NCI-H460 (cell line): ENCODE measurements at places on chromosomes 5 and 9.

- DNase-seq = no peak
These were observed 650 bp downstream of the MRRF start for GRCh38 chr9:122265149-122265915.

DNA sequence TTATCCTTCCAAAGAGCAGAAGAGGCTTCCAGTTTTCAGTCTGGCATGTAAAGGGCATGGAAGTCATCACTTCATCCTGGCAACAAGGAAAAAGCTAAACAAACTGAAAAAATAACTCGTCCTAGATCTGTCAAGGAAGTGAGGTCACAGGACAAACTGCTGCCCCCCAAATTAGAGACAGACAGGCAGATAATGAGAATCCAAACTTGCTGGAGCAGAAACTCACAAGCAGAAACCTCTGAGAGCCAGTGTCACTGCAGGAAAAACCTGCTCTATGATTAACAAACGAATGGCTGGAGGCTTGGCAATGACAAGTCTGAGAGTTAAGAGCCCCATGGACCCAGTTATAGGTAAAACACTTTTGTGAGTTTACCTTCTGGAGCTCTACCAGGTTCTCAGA is 18.9 kb upstream of the MLANA start:
- DNase-seq = no peak

DNA sequence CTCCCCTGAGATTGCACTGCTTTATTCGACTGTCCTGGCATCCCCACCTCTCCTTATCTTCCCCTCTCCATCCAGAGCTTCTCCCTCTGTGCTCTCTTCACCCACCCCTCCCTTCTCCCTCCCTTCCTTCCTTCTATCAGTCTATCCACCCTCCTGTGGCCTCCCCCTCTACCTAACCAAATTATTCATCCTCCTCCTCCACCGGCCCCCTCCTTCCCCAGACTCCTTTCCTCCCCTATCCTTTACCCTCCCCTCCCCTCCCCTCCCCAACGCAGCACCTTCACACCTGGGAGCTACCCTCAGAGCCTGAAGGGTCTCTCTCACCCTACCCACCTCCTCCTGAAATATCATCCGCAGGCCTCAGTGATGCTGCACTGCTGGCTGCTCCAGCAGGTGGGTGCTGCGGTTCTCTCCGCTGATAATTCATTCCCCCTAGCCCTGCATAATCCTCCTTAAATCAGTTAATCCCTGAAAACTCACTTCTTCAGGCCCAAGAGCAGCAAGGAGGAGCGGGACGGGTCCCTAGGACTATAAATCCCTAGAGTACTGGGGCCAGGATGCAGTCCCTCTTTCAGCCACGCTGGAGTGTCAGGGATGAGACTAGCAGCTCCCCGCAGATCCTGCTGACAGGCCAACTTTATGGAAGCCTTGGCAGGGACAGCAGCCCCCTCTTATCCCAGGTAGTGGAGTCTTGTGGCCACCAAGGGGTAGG is 97.8 kb downstream of the PCDH1 start:
- DNase-seq = no peak

GRCh38 chr5:121462441-121462840 is 389.2 kb upstream of the FTMT start:
- DNase-seq = no peak

GRCh38 chr5:172187118-172188032 is 649 bp downstream of the STK10 start:
- DNase-seq = peak; percentile 21
